ENCODE measurements at places on chromosomes 5 and 9. TPM values are rescaled to one million over a fixed set of nuclear protein-coding genes. Genes with fewer than 3 reads are reported as not detected.

DNA sequence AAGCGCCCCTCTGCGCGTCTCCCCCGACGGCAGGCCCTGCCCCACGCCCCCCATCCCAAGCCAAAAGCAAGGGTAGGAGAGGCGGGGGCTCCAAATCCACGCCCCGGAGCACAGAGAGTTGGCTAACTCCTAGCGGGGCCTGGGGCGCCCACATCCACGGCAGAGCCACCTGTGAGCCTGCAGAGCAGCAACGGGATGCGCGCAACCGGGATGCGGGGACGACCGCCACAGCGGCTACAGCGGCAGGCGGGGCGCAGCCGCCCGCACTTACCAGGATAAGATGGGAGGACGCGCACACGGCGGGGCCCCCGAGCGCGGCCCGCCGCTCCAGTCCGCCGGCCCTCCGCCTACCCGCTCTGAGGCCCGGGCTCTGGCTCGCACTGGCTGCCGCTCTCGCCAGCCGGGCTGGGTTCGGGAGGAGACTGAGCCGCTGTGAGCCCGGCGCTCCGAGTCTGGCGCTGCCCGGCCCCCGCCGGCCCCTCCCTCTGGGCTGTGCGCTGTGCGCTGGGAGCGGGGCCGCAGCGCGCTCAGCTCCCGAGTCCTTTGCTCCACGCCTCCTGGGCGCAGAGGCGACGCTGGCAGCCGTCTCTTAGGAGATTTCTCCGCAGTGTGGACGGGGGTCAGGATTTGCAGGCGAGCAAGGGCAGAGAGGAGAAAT lies at the start of gene SLC24A2:
SLC24A2 (minus strand) TSS at position 424 of the 658 bp plus-strand sequence.
- DNase-seq, result no peak
- no peak within 1 kb of the TSS for H3K27ac ChIP-seq
- H3K27me3 ChIP-seq, result no peaks in the 10 kb centered on the region
- no peaks in the 10 kb centered on the region for H3K4me1 ChIP-seq
- no peaks in the 10 kb centered on the region for H3K36me3 ChIP-seq

GRCh38 chr5:138605254-138605972 lies 30.2 kb upstream of the HSPA9 start:
- no peak overlapping the region for H3K4me3 ChIP-seq
- DNase-seq, result no peak
- peaks cover 5% of the 10 kb centered on the region for H3K27me3 ChIP-seq
- H3K36me3 ChIP-seq, result no peaks in the 10 kb centered on the region

DNA sequence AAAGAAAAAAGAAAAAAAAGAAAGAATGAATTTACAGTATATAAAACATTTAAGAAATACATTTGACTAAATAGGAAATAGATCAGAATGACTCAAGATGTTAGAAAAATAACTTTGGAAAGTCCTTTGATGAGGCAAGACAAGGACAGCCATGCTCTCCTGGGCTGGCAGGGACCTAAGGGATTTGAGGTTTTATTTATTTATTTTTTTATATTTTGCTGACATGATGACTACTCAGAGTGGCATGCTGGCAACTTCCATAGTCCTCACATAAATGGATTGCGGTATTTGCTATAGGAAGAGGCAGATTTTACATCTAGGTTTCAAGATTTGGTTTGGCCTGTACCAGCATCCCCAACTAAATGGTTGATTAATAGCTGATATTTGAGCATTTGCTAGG lies 17.7 kb downstream of the SLC28A3 start:
- no peaks in the 10 kb centered on the region for H3K36me3 ChIP-seq
- DNase-seq, result no peak
- no peak overlapping the region for H3K4me3 ChIP-seq
- no peaks in the 10 kb centered on the region for H3K27me3 ChIP-seq

GRCh38 chr5:96433066-96433447 lies at the start of gene PCSK1:
TSS of gene PCSK1 (minus strand) at chr5:96433248. CDS start at chr5:96433042, 206 bp downstream.
- H3K27ac ChIP-seq, result no peak within 1 kb of the TSS
- no peak for DNase-seq
- no peaks in the 10 kb centered on the region for H3K4me1 ChIP-seq
- H3K36me3 ChIP-seq, result no peaks in the 10 kb centered on the region
- peaks cover 47% of the 10 kb centered on the region for H3K27me3 ChIP-seq

DNA sequence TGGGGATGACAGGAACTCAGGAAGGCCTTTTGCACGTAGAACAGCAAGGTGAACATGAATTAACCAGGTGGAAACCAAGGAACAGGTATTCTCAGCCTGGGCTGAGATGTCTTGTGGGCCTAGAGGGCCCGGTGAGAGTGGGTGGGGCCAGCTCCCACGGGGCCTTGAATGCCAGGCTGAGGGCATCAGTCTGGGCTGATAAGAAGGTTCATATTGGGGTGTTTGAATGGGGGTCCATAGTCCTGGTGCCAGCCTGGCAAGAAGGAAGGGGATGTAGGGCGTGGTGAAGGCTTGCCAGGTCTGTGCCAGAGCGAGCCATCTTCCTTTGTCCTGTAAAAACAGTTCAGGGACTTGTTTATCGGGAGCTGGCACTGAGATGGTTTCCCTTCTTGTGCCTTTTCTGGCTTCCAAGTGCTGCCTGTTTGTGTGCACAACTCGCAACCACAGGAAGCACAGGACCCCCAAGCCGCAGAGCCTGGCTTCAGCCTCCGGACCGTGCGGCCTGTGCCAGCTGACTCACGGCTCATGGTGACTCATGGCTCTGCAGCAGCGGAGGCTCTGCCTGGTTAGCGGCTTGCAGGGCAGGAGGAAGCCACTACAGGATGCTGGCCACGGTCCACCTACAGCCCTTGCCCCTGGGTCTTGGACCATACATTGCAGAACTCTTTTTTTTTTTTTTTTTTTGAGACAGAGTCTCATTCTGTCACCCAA lies 2.4 kb downstream of the CARD19 start:
- peaks cover 65% of the 10 kb centered on the region for H3K4me1 ChIP-seq
- no peaks in the 10 kb centered on the region for H3K36me3 ChIP-seq
- peak overlapping the region; percentile 79 for H3K4me3 ChIP-seq
- H3K27ac ChIP-seq, result peak overlapping the region; percentile 91

DNA sequence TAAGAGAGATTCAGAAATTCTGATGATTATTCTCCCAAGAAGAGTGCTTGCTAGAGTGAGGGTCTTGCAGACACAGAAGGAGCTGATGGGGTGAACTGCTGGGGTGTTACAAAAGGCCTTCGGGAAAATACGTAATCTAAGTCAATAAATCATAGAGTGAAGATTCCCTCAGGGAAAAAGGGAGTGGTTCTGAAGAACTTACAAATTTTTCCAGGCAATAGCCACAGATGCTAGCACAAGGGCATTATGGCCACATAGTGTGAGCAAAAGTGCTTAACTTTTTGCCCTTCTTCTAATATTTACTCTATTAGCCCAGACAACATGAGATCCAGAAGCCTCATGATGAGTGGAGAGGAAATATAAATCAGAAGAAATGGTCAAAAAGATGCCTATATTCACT lies 137.3 kb downstream of the TMC1 start:
- H3K27ac ChIP-seq, result no peak overlapping the region
- no peak overlapping the region for H3K4me3 ChIP-seq
- H3K4me1 ChIP-seq, result no peaks in the 10 kb centered on the region
- H3K27me3 ChIP-seq, result no peaks in the 10 kb centered on the region

- H3K27me3 ChIP-seq, result peaks cover 50% of the 10 kb centered on the region
- DNase-seq, result no peak
- no peak overlapping the region for H3K27ac ChIP-seq
- peaks cover 40% of the 10 kb centered on the region for H3K4me1 ChIP-seq
- H3K4me3 ChIP-seq, result peak overlapping the region; percentile 26
- H3K36me3 ChIP-seq, result no peaks in the 10 kb centered on the region
Observed at GRCh38 chr5:50967009-50967562, 300.6 kb downstream of the PARP8 start.

GRCh38 chr5:132493241-132493640 lies 2.7 kb upstream of the IRF1 start:
- no peaks in the 10 kb centered on the region for H3K27me3 ChIP-seq
- no peak overlapping the region for H3K4me3 ChIP-seq
- no peak for DNase-seq
- H3K36me3 ChIP-seq, result peaks cover 16% of the 10 kb centered on the region
- H3K4me1 ChIP-seq, result peaks cover 65% of the 10 kb centered on the region
- peak overlapping the region; percentile 99 for H3K27ac ChIP-seq

GRCh38 chr9:137021979-137022661 lies 5.9 kb downstream of the ABCA2 start:
- no peaks in the 10 kb centered on the region for H3K27me3 ChIP-seq
- peak overlapping the region; percentile 55 for H3K27ac ChIP-seq
- H3K4me3 ChIP-seq, result no peak overlapping the region
- no peaks in the 10 kb centered on the region for H3K36me3 ChIP-seq
- peaks cover 14% of the 10 kb centered on the region for H3K4me1 ChIP-seq
- peak; percentile 69 for DNase-seq

DNA sequence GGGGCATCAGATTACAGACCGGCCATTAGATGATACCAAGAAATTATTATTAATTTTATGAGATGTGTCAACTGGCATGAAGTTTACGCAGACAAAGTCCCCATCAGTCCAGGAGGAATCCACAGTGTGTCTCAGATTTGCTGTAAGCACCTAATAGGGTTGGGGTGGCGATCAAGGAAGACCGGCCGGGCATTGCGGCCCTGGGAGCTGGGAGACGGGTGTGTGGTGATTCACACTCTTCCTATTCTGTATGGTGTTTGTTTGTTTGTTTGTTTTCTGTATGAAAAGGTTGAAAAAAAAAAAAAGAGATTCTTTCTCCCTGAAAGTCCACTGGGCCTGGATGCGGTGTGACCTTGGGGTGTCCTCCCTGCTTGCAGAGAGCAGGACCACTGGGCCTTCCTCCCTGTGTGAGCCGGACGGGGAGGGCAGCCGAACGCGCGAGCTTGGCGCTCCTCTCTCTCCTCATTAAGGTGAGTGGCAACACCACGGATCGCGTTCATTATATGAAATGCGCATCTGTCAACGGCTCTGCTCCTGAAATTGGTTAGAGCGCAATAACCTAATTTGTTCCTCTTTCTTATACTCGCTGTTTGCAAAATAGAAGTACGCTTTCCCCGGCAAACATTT lies 15.1 kb downstream of the RASGEF1C start:
- no peak for DNase-seq
- no peaks in the 10 kb centered on the region for H3K4me1 ChIP-seq
- no peak overlapping the region for H3K27ac ChIP-seq
- no peaks in the 10 kb centered on the region for H3K36me3 ChIP-seq
- no peaks in the 10 kb centered on the region for H3K27me3 ChIP-seq

DNA sequence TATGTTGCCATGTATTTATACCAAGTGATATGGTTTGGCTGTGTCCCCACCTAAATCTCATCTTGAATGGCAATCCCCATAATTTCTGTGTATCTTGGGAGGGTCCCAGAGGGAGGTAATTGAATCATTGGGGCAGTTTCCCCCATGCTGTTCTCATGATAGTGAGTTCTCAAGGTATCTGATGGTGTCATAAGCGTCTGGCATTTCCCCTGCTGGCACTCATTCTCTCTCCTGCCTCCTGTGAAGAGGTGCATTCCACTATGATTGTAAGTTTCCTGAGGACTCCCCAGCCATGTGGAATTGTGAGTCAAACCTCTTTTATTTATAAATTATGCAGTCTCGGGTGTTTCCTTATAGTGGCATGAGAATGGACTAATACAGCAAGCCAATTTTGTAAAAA lies 140.8 kb upstream of the ADAMTSL1 start:
- no peaks in the 10 kb centered on the region for H3K4me1 ChIP-seq
- no peaks in the 10 kb centered on the region for H3K36me3 ChIP-seq
- no peak overlapping the region for H3K4me3 ChIP-seq
- no peak for DNase-seq
- no peaks in the 10 kb centered on the region for H3K27me3 ChIP-seq

- no peaks in the 10 kb centered on the region for H3K36me3 ChIP-seq
- no peak overlapping the region for H3K27ac ChIP-seq
- DNase-seq, result no peak
- H3K4me1 ChIP-seq, result no peaks in the 10 kb centered on the region
- H3K27me3 ChIP-seq, result no peaks in the 10 kb centered on the region
Observed at GRCh38 chr5:81522571-81522970, 128.6 kb upstream of the ACOT12 start.

GRCh38 chr5:3179220-3179619 lies 416.4 kb upstream of the IRX1 start:
- no peak for DNase-seq
- no peaks in the 10 kb centered on the region for H3K36me3 ChIP-seq
- H3K27me3 ChIP-seq, result no peaks in the 10 kb centered on the region
- H3K27ac ChIP-seq, result no peak overlapping the region

GRCh38 chr9:5949103-5949699 lies 58.5 kb downstream of the MLANA start:
- H3K27ac ChIP-seq, result peak overlapping the region; percentile 29
- no peaks in the 10 kb centered on the region for H3K36me3 ChIP-seq
- peak overlapping the region; percentile 77 for H3K4me3 ChIP-seq
- H3K4me1 ChIP-seq, result peaks cover 10% of the 10 kb centered on the region

- H3K4me1 ChIP-seq, result peaks cover 6% of the 10 kb centered on the region
- no peak overlapping the region for H3K27ac ChIP-seq
- no peak for DNase-seq
- H3K4me3 ChIP-seq, result no peak overlapping the region
- H3K27me3 ChIP-seq, result no peaks in the 10 kb centered on the region
Observed at GRCh38 chr5:55918087-55919035, 67.2 kb downstream of the IL31RA start.

- no peak overlapping the region for H3K27ac ChIP-seq
- DNase-seq, result no peak
- H3K4me1 ChIP-seq, result no peaks in the 10 kb centered on the region
- no peak overlapping the region for H3K4me3 ChIP-seq
- H3K36me3 ChIP-seq, result peaks cover 6% of the 10 kb centered on the region
- H3K27me3 ChIP-seq, result no peaks in the 10 kb centered on the region
Observed at GRCh38 chr5:53944981-53945380, 365.4 kb downstream of the ARL15 start.

DNA sequence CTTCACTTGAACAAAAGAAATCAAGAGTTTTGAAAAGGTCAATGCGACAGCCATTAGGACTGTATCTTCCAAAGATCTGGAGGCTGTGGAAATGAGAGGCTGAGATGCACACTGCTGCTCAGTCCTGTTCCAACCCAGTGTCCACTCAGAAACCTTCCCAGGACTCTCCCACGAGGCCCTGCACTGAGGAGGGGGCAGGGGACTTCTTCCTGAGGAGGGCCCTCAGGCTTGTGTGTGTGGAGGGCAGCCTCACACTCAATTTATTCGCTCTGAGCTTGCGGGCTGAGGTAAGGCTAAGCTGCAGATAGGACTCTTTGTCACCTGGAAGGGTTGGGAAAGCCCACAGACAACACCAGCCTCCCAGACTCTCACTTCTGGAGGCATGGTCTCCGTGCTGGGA lies 69.6 kb upstream of the ROR2 start:
- H3K27ac ChIP-seq, result no peak overlapping the region
- DNase-seq, result no peak
- no peaks in the 10 kb centered on the region for H3K27me3 ChIP-seq
- H3K36me3 ChIP-seq, result no peaks in the 10 kb centered on the region

- H3K36me3 ChIP-seq, result no peaks in the 10 kb centered on the region
- no peak overlapping the region for H3K27ac ChIP-seq
- no peaks in the 10 kb centered on the region for H3K4me1 ChIP-seq
- H3K4me3 ChIP-seq, result no peak overlapping the region
Observed at GRCh38 chr5:15938961-15939360, 240.6 kb downstream of the MARCHF11 start.

DNA sequence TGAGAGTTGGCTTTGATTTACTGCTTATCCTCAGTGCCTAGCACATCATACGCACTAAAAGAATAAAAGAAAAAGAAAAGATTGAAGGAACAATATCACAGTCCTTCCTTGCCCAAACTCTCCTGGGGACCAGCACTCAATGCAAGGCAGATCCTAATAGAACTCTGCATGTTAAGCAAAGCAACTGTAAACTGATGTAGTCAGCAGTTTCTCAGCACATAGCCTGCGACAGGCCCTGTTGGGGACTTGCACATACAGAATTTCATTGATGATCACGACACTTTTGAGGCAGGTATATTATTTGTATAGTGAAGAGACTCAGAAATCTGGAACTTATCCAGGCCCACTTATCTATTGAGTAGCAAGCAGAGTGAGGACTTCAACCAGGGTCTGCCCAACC lies 15.4 kb downstream of the NIPAL4 start:
- H3K4me1 ChIP-seq, result peaks cover 10% of the 10 kb centered on the region
- no peaks in the 10 kb centered on the region for H3K27me3 ChIP-seq
- H3K27ac ChIP-seq, result no peak overlapping the region
- peaks cover 14% of the 10 kb centered on the region for H3K36me3 ChIP-seq

The SEMA4D gene
- polyA plus RNA-seq, result 90.0 TPM

The IFNW1 gene
- polyA plus RNA-seq, result not detected

The LECT2 gene
- polyA plus RNA-seq, result not detected

The DDX31 gene
- 7.3 TPM for polyA plus RNA-seq

Measured in CD4-positive, CD25-positive, alpha-beta regulatory T cell (primary cell).